ENCODE measurements at places on chromosomes 3 and 15. TPM values are rescaled to one million over a fixed set of nuclear protein-coding genes. Genes with fewer than 3 reads are reported as not detected.

DNA sequence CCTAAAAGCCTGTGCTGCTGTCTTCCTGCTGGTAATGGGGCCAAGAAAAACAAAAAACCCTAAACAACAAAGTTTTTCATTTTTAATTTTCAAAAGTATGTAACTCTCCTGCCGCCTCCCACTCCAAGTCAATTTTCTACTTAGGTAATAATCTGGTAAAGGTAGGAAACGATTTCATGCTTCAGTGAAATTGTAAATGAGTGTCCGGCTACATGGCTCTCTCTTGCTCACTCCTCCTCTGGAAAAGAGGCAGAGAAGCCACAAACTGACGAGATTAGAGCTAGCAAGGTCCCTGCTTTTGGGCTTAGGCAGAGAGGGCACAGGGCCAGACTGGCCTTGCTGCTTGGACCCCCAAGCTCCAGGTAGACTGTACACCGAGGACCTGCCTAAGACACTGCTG, 23.5 kb downstream of the KLHL25 start:
- peaks cover 39% of the 10 kb centered on the region for H3K4me1 ChIP-seq
- no peaks in the 10 kb centered on the region for H3K36me3 ChIP-seq
- H3K27ac ChIP-seq = peak overlapping the region; percentile 59
- no peak for ATAC-seq

The SLC28A1 gene
- not detected for total RNA-seq

DNA sequence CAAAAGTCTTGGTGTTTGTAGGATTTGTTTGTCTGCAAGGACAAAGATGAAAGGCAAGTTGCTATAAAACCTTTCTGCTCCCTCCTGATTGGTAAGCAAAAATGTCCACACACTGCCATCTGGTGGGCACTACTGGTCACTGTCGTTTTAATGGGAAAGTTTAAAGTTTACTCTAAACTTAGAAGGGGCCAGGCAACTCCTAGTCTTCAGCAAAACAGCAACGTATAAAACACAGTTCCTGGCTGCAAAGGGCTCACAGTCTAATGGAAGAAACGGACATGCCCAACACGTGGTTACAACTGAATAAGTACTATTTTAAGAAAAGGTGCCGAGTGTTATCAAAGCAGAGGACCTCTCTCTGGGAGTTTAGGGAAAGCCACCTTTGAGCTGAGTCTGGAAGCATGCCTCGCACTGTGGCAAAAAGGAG, 23.7 kb upstream of the TPRG1 start:
- H3K4me3 ChIP-seq = no peak overlapping the region
- H3K36me3 ChIP-seq = no peaks in the 10 kb centered on the region
- ATAC-seq = peak; percentile 56
- no peak overlapping the region for H3K27ac ChIP-seq
- H3K4me1 ChIP-seq = no peaks in the 10 kb centered on the region

DNA sequence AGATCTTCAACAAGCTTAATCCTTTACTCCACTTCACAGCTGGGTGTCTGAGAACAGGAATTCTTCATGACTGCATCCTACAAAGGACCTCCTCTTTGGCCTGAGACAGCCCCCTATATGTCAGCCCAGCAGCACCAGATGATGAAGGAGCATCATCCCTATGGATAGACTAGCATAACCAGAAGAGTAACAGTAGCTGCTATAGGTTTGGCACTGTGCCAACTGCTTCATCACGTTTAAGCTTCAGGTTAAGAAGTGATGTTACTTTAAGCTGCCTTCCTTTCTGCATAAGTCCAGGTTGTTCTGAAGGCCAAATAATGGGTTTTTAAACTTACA, 50.6 kb downstream of the CMSS1 start:
- peaks cover 100% of the 10 kb centered on the region for H3K4me1 ChIP-seq
- H3K36me3 ChIP-seq = peaks cover 11% of the 10 kb centered on the region
- H3K4me3 ChIP-seq = no peak overlapping the region
- no peaks in the 10 kb centered on the region for H3K27me3 ChIP-seq
- H3K27ac ChIP-seq = peak overlapping the region; percentile 74

The ACTRT3 gene
- total RNA-seq = 5.1 TPM

GRCh38 chr3:192068464-192069254, 607.7 kb downstream of the PYDC2 start:
- no peaks in the 10 kb centered on the region for H3K36me3 ChIP-seq
- H3K27ac ChIP-seq = no peak overlapping the region
- ATAC-seq = no peak

DNA sequence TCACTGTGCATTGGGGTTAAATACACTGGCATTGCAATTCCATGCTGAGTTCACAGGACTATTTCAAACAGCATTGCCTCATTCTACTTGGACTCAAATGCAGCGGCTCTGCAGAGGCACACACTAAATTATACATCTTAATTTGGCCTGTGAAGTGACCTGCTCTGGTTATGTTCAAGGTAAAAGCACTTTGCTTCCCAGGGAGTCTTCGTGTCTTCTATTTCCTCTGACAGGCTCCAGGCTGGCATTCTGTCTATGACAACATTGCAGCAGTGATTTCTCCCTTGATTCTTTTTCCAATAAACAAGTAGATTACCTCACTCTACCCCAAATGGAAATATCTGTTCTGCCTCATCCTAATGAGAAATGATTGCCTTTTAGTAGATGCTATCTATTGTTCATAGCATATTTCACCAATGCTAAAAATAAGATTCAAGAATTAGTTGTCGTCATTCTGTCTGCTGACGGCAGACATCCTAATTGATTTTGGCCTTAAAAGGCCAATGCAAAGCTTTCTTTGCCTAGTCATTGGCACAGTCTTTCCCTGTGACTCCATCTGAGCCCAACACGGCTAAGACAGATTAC, 33.8 kb downstream of the FMN1 start:
- H3K4me3 ChIP-seq = no peak overlapping the region
- H3K27me3 ChIP-seq = no peaks in the 10 kb centered on the region
- ATAC-seq = no peak
- no peak overlapping the region for H3K27ac ChIP-seq
- H3K36me3 ChIP-seq = no peaks in the 10 kb centered on the region

- H3K4me3 ChIP-seq = no peak overlapping the region
- H3K27ac ChIP-seq = no peak overlapping the region
- no peaks in the 10 kb centered on the region for H3K36me3 ChIP-seq
- ATAC-seq = no peak
- no peaks in the 10 kb centered on the region for H3K27me3 ChIP-seq
- H3K4me1 ChIP-seq = peaks cover 21% of the 10 kb centered on the region
These were observed 314.7 kb downstream of the RORA start for GRCh38 chr15:60914360-60914759.

- peak overlapping the region; percentile 56 for H3K27ac ChIP-seq
- no peak overlapping the region for H3K4me3 ChIP-seq
- H3K36me3 ChIP-seq = no peaks in the 10 kb centered on the region
- H3K4me1 ChIP-seq = peaks cover 2% of the 10 kb centered on the region
- no peaks in the 10 kb centered on the region for H3K27me3 ChIP-seq
- ATAC-seq = no peak
These were observed 200.7 kb downstream of the GREM1 start for GRCh38 chr15:32918547-32918946.

DNA sequence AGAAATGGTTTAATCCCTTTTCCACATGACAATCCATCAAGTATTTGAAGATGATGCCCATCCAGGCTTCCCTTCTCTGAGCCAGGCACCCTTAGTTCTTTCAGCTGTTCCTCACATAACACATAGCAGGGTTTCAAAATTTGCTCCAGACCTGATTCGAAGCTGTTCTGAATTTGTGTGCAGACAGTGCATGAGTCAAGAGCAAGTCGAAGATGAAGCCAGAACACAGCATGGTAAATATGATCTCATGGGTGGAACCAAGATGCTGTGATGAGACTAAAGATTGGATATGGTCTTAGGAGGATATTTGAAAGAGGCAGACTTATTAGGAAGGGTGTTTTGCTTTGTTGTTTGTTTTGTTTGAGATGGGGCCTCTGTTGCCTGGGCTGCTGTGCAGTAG, 32.6 kb upstream of the PDE8A start:
- no peak for ATAC-seq
- no peak overlapping the region for H3K4me3 ChIP-seq
- H3K27ac ChIP-seq = no peak overlapping the region
- no peaks in the 10 kb centered on the region for H3K27me3 ChIP-seq

The EFCAB12 gene
- total RNA-seq = not detected

The CSNK1G1 gene
- 9.7 TPM for total RNA-seq

- H3K36me3 ChIP-seq = peaks cover 4% of the 10 kb centered on the region
- H3K27ac ChIP-seq = no peak overlapping the region
- H3K4me1 ChIP-seq = peaks cover 66% of the 10 kb centered on the region
- H3K4me3 ChIP-seq = peak overlapping the region; percentile 95
These were observed 7.3 kb downstream of the TRA2B start for GRCh38 chr3:185930393-185931107.

The TMCO5A gene
- total RNA-seq = not detected

DNA sequence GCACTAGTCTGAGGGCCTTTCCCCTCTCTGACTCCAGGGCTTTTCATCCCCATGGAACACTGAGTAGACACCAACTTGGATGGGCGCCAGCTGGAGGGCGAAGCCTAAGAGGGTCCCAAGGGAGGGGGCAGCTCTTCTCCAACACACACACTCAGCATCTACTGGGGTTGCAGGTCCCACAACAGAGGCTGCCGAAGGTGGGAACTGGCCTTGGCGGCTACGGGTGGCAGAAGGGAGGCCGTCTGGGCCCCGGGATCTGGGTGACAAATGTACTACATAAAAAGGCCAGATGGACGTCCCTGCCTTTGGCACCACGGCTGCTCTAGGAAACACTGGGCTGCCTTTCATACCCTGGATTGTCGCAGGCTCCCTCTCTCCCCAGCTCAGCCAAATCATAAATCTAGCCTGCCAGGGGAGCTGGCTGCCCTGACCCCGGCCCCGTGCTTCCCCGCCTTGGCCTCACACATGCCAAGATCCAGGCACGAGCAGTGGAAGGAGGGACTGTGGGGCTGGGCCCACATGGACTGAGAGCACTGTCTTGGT, 31.5 kb downstream of the SEMA5B start:
- H3K27me3 ChIP-seq = peaks cover 3% of the 10 kb centered on the region
- H3K4me3 ChIP-seq = no peak overlapping the region
- peaks cover 7% of the 10 kb centered on the region for H3K4me1 ChIP-seq
- no peaks in the 10 kb centered on the region for H3K36me3 ChIP-seq
- no peak overlapping the region for H3K27ac ChIP-seq

The METTL6 gene
- 17.1 TPM for total RNA-seq

The ARIH1 gene
- total RNA-seq = 62.2 TPM

- H3K4me1 ChIP-seq = no peaks in the 10 kb centered on the region
- H3K27ac ChIP-seq = no peak overlapping the region
- H3K4me3 ChIP-seq = no peak overlapping the region
- H3K36me3 ChIP-seq = no peaks in the 10 kb centered on the region
These were observed 195.8 kb downstream of the PLCH1 start for GRCh38 chr3:155549087-155549486.

The GRAMD2A gene
- not detected for total RNA-seq

The MOBP gene
- 0.08 TPM for total RNA-seq

DNA sequence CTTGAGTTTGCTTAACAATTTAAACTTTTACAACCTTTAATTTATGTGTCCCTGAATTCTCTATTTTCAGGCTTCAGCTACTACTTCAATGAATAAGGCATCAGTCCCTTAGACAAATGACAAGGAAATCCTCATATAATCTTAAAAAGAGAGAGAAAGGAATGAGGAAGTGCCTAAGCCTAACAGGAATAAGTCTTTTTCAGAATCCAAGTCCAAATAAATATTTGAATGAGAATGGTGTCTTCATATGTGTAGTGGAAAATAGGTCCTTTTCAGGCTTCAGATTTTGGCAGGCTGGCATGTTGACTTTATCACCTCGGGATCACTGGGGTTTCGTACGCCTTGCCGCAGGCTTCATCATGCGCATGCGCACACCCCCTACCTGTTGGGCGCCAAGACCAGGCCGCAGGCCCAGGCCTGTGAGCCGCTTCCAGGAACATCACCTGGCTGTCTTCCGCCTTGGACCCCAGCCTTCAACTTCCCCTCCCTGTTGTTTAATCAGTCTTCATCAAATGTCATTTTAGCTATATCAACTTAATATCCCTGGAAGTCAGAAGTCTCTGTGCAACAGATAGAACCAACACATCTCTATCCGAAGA, 334.5 kb downstream of the SOX2 start:
- H3K4me3 ChIP-seq = no peak overlapping the region
- H3K27me3 ChIP-seq = no peaks in the 10 kb centered on the region
- no peak overlapping the region for H3K27ac ChIP-seq
- no peaks in the 10 kb centered on the region for H3K4me1 ChIP-seq

The TERC gene
- total RNA-seq = 97.1 TPM

GRCh38 chr3:62445275-62445674, 71.9 kb upstream of the FEZF2 start:
- H3K4me1 ChIP-seq = no peaks in the 10 kb centered on the region
- no peak overlapping the region for H3K4me3 ChIP-seq
- no peak overlapping the region for H3K27ac ChIP-seq
- no peaks in the 10 kb centered on the region for H3K36me3 ChIP-seq
- no peak for ATAC-seq

The SATB1 gene
- total RNA-seq = 61.2 TPM

GRCh38 chr3:33597257-33597689, 120.8 kb downstream of the CLASP2 start:
- H3K4me1 ChIP-seq = no peaks in the 10 kb centered on the region
- H3K27ac ChIP-seq = no peak overlapping the region
- peaks cover 4% of the 10 kb centered on the region for H3K36me3 ChIP-seq
- no peaks in the 10 kb centered on the region for H3K27me3 ChIP-seq
- no peak overlapping the region for H3K4me3 ChIP-seq

The CYP1A1 gene
- 0.47 TPM for total RNA-seq

GRCh38 chr15:55683376-55683775, 59.6 kb downstream of the PRTG start:
- H3K27ac ChIP-seq = no peak overlapping the region
- H3K4me1 ChIP-seq = no peaks in the 10 kb centered on the region

- no peaks in the 10 kb centered on the region for H3K36me3 ChIP-seq
- no peak overlapping the region for H3K4me3 ChIP-seq
- no peak for ATAC-seq
- H3K4me1 ChIP-seq = no peaks in the 10 kb centered on the region
- no peak overlapping the region for H3K27ac ChIP-seq
These were observed 515.1 kb downstream of the GABRG3 start for GRCh38 chr15:27486051-27486450.

The SNURF gene
- 33.8 TPM for total RNA-seq

- H3K4me1 ChIP-seq = peaks cover 17% of the 10 kb centered on the region
- peak overlapping the region; percentile 26 for H3K27ac ChIP-seq
- no peaks in the 10 kb centered on the region for H3K27me3 ChIP-seq
- H3K4me3 ChIP-seq = no peak overlapping the region
These were observed 69.0 kb upstream of the THBS1 start for GRCh38 chr15:39511916-39512260.
